ENCODE measurements at places on chromosomes 4 and X.

DNA sequence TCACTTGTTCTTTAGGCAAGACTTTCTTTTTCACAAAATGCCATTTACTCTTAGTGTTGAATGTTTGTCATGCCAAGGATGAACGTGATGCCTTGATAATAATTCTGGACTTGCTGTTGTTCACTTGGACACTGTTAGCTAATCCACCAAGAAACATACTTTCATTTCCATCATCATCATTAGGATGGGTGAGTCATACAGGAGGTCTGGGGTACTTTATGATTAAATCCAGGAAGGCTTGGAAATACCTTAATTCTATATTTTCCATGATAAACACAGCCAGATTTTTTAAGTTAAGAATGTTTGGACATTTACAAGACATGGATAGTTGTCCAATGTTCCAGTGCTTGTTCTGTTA is 260.7 kb upstream of the GIMD1 start:
- DNase-seq, result no peak

- DNase-seq, result no peak
Measured at GRCh38 chr4:116724249-116724648, 361.1 kb downstream of the TRAM1L1 start.

- no peak for DNase-seq
Measured at GRCh38 chr4:20359692-20360091, 108.0 kb downstream of the SLIT2 start.

- no peak for DNase-seq
Measured at GRCh38 chrX:21870494-21870893, 14.7 kb downstream of the YY2 start.

GRCh38 chr4:77045490-77045889 is 30.3 kb downstream of the CCNI start:
- no peak for DNase-seq

GRCh38 chr4:109676886-109677285 is 26.4 kb downstream of the CASP6 start:
- DNase-seq, result no peak

GRCh38 chr4:123469245-123469644 is 72.7 kb downstream of the SPRY1 start:
- DNase-seq, result no peak

DNA sequence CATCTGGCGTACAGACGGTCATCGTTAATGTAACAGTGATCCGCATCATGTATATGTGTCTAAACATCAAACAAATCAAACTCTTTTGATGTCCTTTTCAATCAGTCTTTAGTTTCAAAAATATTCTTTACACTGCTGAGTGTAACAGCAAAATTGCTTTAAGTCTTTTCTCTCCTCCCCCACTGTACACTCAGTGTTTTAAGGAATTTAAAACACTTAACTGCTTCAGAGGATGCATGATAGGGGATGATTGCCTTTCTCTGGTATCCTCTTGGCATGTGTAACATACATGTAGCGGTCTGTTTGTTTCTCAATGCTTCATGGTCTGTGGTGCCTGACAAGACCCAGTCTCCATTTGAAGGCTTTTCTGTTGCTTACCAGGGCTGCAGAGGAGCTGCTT is 41.6 kb downstream of the LIMCH1 start:
- no peak for DNase-seq

GRCh38 chr4:79259242-79259641 is 66.6 kb downstream of the NAA11 start:
- no peak for DNase-seq

DNA sequence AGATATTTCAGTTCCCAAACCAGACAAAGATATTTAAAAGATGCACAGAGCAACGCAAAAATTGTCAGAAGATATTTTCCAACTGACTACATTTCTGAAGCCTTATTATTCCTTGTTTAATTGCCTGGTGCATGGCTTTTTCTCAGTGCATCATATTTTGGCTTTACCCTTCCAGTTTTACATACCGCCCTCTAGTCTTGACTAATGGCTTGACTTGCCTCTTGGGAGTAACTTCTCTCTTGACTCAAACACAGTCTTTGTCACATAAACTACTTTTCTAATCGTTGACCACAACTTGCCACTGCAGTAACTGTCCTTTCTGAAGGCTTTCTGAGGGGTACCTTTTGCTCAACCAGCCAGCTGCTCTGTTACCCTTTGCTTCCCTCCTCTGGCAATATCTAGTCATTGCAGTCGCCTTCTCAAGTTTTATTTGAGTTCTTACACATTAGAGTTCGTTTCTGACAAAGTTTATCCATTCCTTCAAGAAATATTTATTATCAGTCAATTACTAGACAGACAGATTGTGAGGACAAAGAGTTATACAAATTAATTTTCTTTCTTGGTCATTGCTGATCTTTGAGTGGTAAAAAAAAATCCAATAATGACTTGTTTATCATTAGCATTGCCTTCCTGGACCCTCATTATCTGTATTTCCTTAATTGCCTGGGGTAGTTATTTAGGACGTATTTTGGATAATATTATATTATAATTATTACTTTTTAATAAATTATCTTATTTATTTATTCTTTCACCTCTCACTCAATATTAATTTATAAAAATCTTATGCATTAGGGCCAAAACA is 506.9 kb upstream of the PCDH10 start:
- no peak for DNase-seq
